ENCODE measurements at places on chromosomes 6 and 20.

GRCh38 chr6:14784596-14785492 lies 461.0 kb upstream of the JARID2 start:
- H3K27me3 ChIP-seq: no peaks in the 10 kb centered on the region
- H3K4me1 ChIP-seq: no peaks in the 10 kb centered on the region
- H3K4me3 ChIP-seq: no peak overlapping the region
- no peak for DNase-seq

GRCh38 chr6:2181567-2181966 lies 63.8 kb downstream of the GMDS start:
- DNase-seq: no peak
- H3K36me3 ChIP-seq: no peaks in the 10 kb centered on the region
- no peaks in the 10 kb centered on the region for H3K27me3 ChIP-seq
- H3K27ac ChIP-seq: no peak overlapping the region
- H3K4me3 ChIP-seq: no peak overlapping the region

GRCh38 chr6:111548368-111548767 lies 57.3 kb downstream of the TRAF3IP2 start:
- H3K36me3 ChIP-seq: no peaks in the 10 kb centered on the region
- peaks cover 16% of the 10 kb centered on the region for H3K4me1 ChIP-seq
- no peak overlapping the region for H3K4me3 ChIP-seq
- H3K27ac ChIP-seq: no peak overlapping the region
- DNase-seq: no peak

DNA sequence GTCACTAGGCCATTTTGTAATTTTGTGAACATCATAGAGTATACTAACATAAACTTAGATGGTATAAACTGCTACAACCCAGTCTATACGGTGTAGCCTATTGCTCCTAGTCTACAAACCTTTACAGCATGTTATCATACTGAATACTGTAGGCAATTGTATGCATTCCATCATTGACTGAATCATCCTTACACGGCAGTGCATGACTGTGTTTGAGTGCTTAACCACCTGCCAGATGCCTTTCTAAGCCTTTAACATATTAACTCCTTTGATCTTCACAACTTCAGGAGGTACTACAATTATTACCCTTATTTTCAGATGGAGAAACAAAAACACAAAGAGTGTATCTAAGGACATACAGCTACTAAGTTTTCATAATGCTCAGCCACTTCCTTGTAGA lies 14.0 kb downstream of the DPPA5 start:
- H3K36me3 ChIP-seq: no peaks in the 10 kb centered on the region
- DNase-seq: no peak
- H3K4me1 ChIP-seq: no peaks in the 10 kb centered on the region
- no peak overlapping the region for H3K4me3 ChIP-seq
- no peaks in the 10 kb centered on the region for H3K27me3 ChIP-seq

DNA sequence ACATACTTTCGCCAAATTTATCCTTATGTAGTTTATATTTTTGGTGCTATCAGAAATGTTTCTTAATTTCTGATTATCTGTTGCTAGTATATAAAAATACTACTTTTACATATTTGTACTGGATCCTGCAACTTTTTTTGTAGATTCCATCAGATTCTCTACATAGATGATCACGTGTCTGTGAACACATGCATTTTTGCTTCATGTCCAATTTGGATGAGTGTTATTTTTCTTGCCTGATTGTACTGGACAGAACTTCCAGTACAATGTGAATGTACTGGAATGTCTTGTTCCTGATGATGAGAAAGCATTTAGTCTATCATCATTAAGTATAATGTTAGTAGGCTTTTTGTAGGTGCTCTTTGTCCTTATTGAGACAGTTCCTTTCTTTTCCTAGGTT lies 25.0 kb upstream of the SSR1 start:
- H3K27me3 ChIP-seq: no peaks in the 10 kb centered on the region
- no peak for DNase-seq
- no peaks in the 10 kb centered on the region for H3K36me3 ChIP-seq
- H3K4me1 ChIP-seq: no peaks in the 10 kb centered on the region
- no peak overlapping the region for H3K4me3 ChIP-seq

GRCh38 chr6:154511791-154512190 lies 1.3 kb upstream of the CNKSR3 start:
- H3K4me3 ChIP-seq: peak overlapping the region; percentile 95
- DNase-seq: no peak
- no peaks in the 10 kb centered on the region for H3K36me3 ChIP-seq

DNA sequence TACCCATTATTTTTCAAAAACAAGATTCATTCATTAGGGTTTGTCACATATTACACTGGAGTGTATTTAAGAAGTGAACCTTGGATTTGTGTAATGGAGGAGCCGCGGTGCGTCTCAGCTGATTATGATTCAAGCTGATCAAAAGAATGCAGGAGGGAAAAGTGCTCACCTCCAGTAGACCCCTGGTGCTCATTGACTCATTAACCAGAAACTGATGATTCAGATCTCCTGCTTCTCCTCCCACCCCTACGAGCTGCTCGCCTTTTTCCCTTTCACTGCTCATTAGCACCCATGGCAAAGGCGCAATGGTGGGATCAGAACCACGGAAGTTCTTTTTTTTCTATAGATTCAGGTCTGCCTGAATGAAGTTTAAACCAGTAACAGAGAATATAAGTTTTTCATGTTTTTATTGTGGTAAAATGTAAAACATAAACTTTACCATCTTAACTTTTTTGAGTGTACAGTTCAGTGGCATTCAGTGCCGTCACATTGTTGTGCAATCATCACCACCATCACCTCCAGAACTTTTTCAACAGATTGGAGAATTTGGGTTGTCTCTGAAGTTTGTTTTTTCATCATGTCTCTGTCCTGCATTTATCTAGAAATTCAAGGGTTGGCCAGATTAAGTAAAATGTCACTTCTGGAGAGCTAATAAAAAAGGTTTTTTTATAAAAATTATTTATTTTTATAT lies 101.6 kb downstream of the LINC00237 start:
- H3K27ac ChIP-seq: no peak overlapping the region
- no peak for DNase-seq
- no peaks in the 10 kb centered on the region for H3K27me3 ChIP-seq
- no peaks in the 10 kb centered on the region for H3K36me3 ChIP-seq

DNA sequence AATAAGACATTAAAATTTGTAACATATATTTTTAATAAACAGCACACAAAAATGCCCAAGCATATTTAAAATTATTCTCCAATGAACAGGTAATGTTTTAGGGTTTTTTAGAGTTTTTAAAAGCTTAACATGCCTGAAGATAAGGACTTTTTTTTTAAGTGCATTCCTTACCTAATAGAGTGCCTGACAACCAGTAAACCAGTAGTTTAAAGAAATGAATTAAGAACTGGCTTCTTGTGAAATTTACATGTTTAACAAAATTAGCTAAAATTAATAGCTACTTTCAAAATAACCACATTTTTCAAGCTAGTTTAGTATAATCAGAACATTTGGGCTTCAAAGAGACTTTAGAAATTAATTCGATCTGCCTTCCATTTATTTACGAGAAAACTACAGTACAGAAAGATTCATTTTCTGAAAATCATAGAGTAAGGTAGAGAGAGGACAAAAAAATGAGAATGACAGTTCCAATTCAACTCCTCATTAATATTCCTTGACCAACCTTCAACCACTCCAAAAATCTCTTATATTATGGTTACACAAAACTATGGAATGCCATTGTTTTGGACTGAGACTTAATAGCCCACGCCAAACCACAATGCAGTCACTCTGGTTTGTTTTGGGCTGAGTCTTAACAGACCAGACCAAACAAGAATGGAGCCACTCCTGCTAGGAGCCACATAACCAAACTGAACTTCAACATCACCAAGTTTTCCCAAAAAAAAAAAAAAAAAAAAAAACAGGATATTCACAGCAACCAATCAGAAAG lies 5.7 kb upstream of the PLN start:
- no peaks in the 10 kb centered on the region for H3K36me3 ChIP-seq
- H3K4me3 ChIP-seq: no peak overlapping the region
- no peaks in the 10 kb centered on the region for H3K4me1 ChIP-seq

- H3K27ac ChIP-seq: no peak overlapping the region
- DNase-seq: no peak
- H3K36me3 ChIP-seq: no peaks in the 10 kb centered on the region
- H3K27me3 ChIP-seq: no peaks in the 10 kb centered on the region
- no peak overlapping the region for H3K4me3 ChIP-seq
Observed at GRCh38 chr20:2387180-2387577, 6.5 kb downstream of the TGM6 start.

DNA sequence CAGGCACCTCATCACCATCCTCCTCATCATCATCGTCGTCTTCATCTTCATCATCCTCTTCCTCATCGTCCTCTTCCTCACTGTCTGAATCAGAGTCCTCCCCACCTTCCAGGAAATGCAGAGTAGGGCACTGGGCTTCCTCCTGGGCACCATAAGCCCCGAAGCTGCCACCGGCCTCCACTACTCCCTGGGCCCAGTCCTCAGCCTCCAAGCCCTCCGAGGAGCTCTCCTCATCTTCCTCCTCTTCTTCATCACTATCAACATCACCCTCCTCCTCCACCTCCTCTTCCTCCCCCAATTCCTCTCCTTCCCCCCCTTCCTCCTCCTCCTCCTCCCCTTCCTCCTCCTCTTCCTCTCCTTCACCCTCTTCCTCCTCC lies 1.7 kb downstream of the CENPB start:
- no peak for DNase-seq
- H3K36me3 ChIP-seq: no peaks in the 10 kb centered on the region
- peaks cover 38% of the 10 kb centered on the region for H3K4me1 ChIP-seq
- peak overlapping the region; percentile 48 for H3K4me3 ChIP-seq
- peak overlapping the region; percentile 72 for H3K27ac ChIP-seq
- no peaks in the 10 kb centered on the region for H3K27me3 ChIP-seq

DNA sequence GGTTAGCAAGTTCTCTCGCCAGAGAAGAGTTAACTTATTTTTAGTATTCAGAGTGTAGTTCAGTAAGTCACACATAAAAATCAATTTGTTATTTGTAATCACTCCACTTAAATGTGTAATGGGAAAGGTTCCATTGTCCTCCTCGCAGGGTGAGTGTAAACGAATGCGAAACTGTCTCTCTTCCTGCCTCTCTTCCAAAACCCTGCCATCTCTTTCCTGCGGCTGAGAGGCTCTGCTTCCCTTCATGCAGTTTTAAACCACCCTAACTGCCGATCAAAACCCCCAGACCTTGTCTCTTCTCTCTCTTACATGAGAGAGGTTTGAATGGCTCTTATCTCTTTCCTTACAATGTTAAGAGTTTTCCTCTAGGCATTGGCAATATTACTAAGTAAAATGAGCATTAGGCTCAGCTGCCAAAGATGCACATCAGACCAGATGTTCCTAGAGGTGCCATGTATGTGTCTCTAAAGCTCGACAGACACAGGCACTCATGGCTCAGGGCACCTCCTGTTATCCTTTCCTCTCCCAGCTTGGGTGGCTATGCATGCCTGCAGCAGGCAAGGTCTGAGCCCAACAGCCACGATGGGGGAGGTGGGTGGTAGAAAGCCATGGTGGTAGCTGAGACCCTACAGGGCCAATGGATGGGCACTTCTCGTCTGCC lies 91.2 kb downstream of the JARID2 start:
- DNase-seq: no peak
- no peak overlapping the region for H3K27ac ChIP-seq
- no peaks in the 10 kb centered on the region for H3K36me3 ChIP-seq

- DNase-seq: peak; percentile 78
- H3K4me1 ChIP-seq: peaks cover 4% of the 10 kb centered on the region
- no peak overlapping the region for H3K4me3 ChIP-seq
- H3K27ac ChIP-seq: no peak overlapping the region
- H3K27me3 ChIP-seq: no peaks in the 10 kb centered on the region
Observed at GRCh38 chr20:35303735-35304491, 11.7 kb upstream of the FAM83C start.

DNA sequence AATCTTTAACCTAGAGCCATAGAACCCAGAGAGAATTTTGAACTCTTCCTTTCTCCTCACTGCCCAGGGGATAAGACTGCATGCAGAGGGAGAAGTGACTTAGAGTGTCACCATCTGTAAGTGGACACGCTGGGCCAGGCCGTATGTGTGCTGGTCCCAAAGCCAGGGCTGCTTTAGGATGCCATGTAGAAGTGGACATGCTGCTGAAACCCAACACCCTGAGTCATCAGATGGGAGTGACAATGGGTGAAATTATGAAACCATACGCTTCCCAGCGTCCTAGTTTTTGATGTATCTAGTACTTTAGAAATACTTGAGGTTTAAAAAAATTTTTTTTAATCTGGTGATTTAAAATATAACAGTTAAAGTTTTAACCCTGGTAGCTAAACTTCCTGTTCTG lies 191.1 kb downstream of the FNDC1 start:
- H3K27ac ChIP-seq: no peak overlapping the region
- H3K27me3 ChIP-seq: no peaks in the 10 kb centered on the region

DNA sequence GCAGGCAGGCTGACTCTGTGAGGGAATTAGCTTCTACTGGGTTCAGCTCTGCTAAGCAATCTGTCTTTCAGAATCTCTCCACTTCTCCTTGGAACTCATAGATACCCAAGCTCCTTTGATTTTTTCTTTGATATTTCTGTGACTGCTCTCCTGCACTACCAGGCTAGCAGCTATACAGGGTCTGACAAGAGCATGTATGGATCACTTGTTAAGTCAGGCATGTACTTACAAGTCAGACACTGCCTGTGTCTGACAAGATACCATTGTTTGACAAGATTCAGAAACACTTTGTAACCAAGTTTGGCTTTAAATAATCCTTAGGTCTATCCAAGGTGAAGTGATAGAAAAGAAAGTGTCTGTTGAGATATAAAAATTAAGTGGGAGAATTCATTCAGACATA lies 79.5 kb downstream of the SESN1 start:
- DNase-seq: no peak
- H3K27ac ChIP-seq: peak overlapping the region; percentile 17
- H3K36me3 ChIP-seq: no peaks in the 10 kb centered on the region

DNA sequence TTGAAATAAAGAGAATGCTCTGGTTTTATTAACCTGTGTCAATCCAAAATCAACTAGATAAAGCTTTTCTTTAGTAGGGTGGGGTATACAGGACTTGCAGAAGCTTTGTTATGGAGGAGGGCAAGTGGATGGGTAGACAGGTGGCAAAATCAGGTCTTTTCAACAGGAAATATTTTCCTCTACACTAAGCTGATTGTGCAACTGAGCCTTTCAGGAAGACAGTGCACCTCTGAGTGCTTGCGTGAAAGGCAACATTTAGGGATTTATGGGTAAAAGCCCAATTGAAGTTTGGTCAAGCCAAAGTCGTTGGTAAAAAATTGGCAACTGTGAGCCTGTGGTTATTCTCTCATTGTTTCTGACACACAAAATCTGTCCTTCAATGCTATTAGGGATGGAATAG lies 23.8 kb upstream of the TUBB2A start:
- H3K4me1 ChIP-seq: no peaks in the 10 kb centered on the region
- no peaks in the 10 kb centered on the region for H3K36me3 ChIP-seq
- no peak overlapping the region for H3K4me3 ChIP-seq
- H3K27me3 ChIP-seq: no peaks in the 10 kb centered on the region
- no peak for DNase-seq

GRCh38 chr20:17456279-17456678 lies 74.9 kb downstream of the BFSP1 start:
- H3K4me1 ChIP-seq: no peaks in the 10 kb centered on the region
- H3K4me3 ChIP-seq: no peak overlapping the region
- DNase-seq: no peak
- no peak overlapping the region for H3K27ac ChIP-seq
- H3K36me3 ChIP-seq: no peaks in the 10 kb centered on the region
- no peaks in the 10 kb centered on the region for H3K27me3 ChIP-seq

Measured in breast epithelium (tissue), 4 donors.